ENCODE measurements at places on chromosomes 16 and 17.

GRCh38 chr16:68309799-68310198 lies 947 bp downstream of the SLC7A6OS start:
- no peak for DNase-seq

DNA sequence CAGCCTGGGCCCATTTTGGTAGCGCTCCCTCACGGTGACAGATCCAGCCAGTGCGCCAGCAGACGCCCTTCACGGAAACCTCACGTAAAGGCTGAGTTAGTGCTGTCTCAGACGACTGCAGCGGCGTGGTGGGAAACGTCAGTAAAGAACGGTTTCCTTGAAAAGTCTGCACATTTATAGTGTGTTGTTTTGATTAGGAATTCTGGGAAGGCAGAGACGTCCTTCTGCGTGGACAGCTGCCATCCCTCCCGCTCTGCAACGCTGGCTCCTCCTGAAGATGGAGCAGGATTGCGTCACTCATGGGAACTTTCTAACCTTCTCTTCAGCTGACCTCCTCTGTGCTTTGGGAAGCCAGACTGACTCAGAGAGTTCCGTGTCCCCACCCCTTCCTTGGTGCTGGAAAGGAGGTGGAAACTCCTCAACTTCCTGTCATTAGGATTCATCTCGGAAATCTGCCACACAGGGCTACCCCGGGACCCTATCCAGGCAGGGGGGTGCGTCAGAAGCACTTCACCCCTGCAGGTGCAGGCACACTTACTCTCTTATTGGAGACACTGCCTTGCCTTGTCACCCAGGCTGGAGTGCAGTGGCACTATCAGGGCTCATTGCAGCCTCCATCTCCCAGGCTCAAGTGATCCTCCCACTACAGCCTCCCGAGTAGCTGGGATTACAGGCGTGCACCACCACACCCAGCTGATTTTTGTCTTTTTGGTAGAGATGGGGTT lies 24.3 kb upstream of the CRISPLD2 start:
- no peak for DNase-seq

GRCh38 chr16:57518520-57518919 lies 17.9 kb downstream of the CCDC102A start:
- no peak for DNase-seq

DNA sequence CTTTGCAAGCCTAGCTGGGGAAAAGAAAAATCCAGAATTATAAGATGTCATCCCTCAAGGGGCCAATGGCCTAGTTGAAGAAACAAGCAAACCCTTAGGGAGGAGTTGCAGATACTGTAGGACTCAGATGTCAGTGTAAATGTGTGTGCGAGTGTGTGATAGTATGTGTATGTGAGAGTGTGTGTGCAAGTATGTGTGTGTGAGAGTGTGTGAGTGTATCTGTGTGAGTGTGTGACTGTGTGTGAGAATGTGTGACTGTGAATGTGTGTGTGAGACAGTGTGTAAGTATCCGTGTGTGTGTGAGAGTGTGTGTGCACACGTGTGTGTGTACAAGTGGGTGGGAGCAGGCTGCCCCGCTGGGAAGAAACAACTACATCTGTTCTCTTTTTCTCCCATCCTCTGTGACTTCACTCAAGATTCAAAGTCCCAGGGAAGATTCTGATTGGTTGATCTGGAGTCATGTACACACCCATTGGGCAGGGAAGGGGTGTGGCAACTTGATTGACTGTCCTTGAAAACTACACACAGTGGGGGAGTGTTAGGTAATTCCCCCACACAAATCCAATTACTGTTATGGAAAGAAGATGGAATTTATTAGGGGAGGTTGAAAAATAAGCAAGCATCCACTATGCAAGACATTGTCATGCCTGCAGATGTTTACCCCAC lies 40.7 kb downstream of the IRX3 start:
- DNase-seq, result no peak

DNA sequence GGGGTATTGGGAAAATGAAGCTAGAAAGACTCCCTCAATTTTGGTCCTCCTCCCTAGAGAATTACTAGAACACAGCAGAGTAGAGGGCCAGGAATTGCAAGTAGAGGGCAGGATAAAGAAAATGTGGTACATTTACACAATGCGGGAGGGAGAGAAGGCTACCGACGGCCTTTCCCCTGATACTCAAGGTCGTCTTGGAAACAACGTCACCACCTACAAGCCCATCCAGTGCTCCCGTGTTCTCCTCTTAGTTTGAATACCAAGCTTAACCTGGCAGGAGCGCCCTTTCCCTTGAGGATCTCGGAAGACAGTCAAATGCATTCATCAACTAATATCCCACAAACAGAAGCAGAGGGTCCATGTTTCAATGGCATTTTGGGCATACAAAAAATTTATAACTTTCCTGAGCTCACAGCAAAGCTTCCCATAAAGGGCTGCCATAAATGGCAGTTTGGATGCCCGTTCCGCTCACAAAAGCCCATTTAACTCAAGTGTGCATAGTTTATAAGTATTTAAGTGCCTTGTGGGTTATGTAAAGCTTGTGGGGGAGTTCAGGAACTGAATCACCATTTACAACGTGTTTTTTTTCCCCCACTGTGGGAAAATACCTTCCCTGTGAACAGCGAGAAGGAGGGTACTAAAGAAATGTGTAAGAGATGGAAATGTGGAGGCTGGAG lies 414.6 kb downstream of the SLC39A11 start:
- no peak for DNase-seq

GRCh38 chr17:16886655-16887322 lies 85.1 kb downstream of the TNFRSF13B start:
- no peak for DNase-seq

- no peak for DNase-seq
Observed at GRCh38 chr16:22886927-22887326, 73.0 kb downstream of the HS3ST2 start.

DNA sequence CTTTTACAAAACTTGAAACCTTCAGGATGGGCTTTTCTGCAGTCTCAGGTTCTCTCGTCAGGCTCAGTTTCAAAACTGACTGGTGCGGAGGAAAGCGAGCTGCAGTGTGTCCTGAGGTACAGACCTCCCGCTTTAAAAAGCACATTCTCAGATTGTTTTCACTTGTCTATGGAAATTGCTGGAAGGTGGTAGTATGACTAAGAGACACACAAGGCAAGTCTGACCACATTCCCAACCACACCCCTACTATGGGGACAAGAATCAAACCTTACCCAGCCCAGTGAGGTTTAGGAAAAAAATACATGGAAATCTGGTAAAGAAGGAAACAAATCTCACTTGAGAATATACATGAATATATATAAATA lies 18.2 kb downstream of the SRP68 start:
- DNase-seq, result no peak

- no peak for DNase-seq
Observed at GRCh38 chr16:4937782-4938682, 1.1 kb upstream of the PPL start.

GRCh38 chr16:79062821-79063220 lies 537.7 kb downstream of the MAF start:
- DNase-seq, result no peak

- DNase-seq, result no peak
Observed at GRCh38 chr16:2950773-2951172, 13.3 kb upstream of the KREMEN2 start.

DNA sequence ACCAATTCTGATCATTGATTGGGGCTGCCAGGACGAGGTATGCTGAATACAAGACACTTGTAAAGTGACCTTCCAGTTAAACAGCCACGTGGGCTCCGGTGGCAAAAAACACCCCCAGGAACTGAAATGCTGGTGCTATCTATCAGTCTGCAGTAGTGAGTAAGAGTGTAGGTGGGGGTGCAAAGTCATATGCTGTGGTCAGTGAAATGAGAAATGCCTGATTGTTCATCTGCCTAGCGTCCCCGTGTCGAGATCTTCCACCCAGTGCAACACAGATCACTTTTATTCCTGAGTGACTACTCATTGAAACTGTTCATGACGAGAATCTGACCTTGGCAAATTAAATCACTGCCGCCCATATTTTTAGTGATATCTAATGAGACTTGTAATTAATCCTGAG lies 806.5 kb upstream of the GOT2 start:
- no peak for DNase-seq

GRCh38 chr17:9403257-9403656 lies 172.4 kb downstream of the STX8 start:
- no peak for DNase-seq

- DNase-seq, result no peak
Observed at GRCh38 chr17:71118039-71118438, 948.7 kb downstream of the KCNJ2 start.

DNA sequence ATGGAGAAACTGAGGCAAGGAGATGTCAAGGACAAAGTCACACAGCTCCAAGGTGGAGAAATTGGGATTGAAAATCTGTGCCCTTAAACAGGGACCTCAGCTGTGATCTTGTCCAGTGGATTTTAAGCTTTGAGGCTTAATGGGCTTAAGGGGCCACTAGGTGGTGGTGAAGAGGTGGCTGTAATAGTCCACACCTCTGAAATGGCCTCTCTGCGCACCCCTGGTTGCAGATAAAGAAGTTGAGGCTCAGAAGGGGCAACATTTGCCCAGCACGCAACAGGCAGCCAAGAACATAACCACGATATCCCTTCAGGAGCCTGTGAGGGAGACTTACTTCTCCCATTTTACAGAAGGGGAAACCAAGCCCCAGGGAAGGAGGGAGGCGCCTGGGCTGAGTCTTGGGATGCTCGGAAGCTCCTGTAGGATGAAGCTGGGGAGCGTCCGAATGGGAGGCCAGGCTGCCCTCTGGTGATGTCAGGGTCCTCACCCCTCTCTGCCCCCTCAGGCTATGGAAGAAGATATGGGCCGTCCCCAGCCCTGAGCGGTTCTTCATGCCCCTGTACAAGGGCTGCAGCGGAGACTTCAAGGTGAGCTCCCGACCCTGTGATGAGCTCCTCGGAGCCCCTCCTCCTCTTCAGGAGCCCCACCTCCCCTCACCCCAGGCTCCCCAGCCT lies 43.7 kb downstream of the IL21R start:
- DNase-seq, result no peak

- no peak for DNase-seq
Observed at GRCh38 chr16:67389911-67390815, 3.1 kb downstream of the TPPP3 start.

GRCh38 chr16:85627089-85627488 lies 14.0 kb downstream of the GSE1 start:
- DNase-seq, result no peak

GRCh38 chr17:76972046-76972641 lies 103.9 kb downstream of the MGAT5B start:
- DNase-seq, result no peak

DNA sequence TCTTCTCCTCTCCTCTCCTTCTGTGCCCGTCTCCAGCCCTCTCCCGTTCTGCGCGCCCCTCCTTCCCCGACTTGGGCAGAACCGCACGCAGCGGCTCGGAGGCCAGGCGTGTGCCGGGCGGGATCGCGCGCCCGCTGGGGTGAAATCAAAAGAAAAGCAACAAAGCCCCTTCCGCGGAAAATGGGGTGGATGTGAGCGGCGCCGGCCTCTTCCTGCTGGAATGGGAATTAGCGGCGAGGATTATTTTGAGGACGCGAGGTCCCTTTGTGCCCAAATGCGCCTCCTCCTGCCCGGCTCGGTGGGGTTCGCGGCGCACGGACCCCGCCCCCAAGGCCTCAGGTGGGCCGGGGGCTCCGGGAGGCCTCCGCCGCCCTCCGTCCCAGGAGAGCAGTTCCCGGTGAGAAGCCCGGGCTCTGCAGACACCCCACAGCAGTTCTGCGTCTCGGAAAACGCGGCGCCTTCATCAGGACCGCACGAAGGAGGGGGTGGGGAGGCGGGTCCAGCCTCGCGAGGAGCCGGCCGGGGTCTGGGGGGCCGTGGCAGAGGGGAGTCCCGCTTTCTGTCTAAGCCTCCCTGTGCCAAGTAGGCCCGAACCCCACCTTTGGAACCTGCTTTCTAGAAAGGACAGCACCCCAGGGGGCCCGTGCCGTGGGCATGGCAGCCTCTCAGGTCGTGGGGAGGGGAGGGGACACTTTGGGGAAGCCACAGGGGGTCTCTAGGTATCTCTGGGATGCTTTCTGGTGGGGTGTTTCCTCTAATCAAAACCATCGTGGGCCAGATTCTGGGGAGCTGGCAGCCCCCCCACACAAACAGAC lies 91.0 kb upstream of the CBX4 start:
- DNase-seq, result no peak

DNA sequence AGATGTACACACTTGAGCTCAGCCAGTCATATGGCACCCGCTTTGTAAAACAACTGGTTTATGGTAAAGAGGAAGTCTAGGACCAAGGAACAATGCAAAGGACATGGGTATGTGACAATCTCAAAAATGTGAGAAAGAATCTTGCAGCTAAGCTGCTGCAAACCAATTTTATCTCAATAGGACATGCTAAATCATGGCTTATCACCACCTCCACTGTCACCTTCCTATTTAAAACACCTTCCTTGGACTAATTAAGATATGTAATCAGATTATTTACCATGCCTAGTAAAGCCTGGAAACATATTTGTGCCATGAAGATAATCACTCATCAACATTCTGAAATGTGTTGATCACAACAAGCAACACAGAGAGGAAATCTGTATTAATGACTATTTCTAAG lies 622.7 kb downstream of the CDH11 start:
- DNase-seq, result no peak

DNA sequence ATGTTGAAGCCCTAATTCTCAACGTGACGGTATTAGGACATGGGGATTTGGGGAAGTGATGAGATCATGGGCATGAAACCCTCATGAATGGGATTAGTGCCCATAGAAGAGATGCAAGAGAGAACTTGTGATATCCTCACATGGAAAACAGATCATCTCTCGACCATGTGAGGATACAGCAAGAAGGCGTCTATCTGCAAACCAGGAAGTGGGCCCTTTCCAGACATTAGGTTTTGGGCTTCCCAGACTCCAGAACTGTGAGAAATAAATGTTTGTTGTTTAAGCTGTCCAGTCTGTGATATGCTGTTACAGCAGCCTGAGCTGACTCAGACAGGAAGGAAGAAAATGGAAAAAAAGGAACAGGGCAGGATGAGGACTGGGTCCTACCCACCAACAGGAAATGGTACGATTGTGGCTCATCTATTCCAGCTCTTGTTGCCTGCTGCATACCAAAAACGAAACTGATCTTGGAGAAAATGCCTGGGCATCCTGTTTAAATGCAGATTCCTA lies 21.9 kb upstream of the SSTR2 start:
- no peak for DNase-seq

DNA sequence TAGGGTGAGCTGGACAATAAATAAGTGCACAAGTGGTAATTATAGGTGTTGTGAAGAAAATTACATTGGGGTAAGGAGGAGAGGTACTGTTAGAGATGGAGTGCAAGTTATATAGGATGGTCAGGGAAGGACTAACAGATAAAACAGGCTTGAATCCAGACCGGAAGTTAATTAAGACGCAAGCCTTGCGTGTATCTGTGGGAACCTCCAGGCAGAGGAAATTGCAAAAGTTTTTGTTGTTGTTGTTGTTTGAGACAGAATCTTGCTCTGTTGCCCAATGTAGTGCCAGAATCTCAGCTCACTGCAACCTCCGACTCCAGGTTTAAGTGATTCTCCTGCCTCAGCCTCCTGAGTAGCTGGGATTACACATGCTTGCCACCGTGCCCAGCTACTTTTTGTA lies 2.4 kb upstream of the ZNF18 start:
- no peak for DNase-seq
